ENCODE measurements at places on chromosomes 4 and X.

DNA sequence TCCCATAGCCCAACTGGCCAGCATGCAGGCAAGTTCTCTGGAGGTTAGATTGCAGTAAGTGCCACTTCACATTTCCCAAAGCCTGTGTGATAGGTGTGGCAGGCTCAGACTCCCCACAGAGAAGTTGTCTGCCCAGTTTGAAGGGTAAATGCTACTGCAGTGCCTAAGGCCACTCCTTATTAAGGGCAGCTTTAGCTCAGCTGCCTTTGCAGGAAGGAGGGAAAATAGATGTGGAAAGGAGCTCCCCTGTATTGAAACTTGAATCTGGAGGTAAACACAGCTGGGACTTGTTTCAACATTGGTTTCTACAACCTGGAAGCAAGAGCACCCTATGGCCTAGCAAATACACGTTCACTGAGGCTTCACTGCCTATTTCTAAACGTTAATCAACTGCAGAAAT, 22.4 kb downstream of the NEXMIF start:
- DNase-seq, result no peak

- DNase-seq, result no peak
Measured at GRCh38 chr4:87144356-87144755, 76.1 kb downstream of the KLHL8 start.

GRCh38 chr4:55768291-55768690, 51.3 kb upstream of the EXOC1L start:
- no peak for DNase-seq

DNA sequence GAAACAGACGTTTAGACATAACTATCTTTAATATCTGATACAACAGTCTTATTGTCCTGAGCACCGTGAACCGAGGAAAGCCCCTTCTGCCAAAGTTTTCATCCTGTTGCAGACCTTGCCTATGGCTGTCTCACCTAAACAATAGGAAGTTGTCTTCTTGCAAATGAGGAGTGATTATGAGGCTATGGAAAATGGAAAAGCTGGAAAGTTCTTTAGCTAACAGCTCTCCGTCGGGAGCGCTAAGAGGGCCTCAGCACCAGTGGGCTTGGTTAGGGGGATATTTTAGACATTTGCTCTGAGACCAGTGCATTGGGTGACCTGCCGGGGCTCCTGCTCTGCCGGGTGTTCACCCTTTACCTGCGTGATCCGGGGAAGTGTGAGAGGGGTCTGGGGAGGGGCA, 28.4 kb downstream of the TMEM131L start:
- DNase-seq, result no peak

DNA sequence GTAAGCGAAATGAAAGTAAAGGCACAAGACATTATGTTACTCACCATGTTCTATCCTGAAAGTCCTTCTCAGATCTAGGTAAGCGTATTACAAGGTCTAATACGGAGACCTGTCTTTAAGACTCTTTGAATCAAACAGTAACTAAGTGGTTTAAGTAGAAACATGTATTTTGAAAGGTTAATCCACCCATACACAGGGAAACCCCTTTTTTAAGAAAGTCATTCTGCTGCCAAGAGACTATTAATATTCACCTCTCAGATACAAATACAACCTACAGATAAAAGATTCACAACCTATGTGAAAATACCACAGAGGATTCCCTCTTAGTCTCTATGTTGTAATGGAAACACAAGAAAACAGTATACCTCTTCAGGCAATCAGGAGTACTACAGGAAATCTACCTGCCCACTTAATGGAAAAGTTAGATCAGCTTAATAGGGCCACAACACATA, 63.2 kb upstream of the TNIP3 start:
- DNase-seq, result peak; percentile 3

GRCh38 chr4:172009446-172010230, 196.4 kb downstream of the GALNTL6 start:
- no peak for DNase-seq

- DNase-seq, result no peak
Measured at GRCh38 chr4:38562751-38563198, 101.2 kb upstream of the KLF3 start.

GRCh38 chrX:55489314-55490009, at the start of gene USP51:
Gene USP51 (minus strand): TSS chrX:55489848. CDS start chrX:55488939, 909 bp downstream.
- no peak for DNase-seq

GRCh38 chrX:16552546-16552945, 97.4 kb upstream of the S100G start:
- DNase-seq, result no peak

- no peak for DNase-seq
Measured at GRCh38 chrX:92213786-92214185, 434.6 kb downstream of the PCDH11X start.

GRCh38 chr4:169340834-169341233, 70.1 kb upstream of the SH3RF1 start:
- no peak for DNase-seq

DNA sequence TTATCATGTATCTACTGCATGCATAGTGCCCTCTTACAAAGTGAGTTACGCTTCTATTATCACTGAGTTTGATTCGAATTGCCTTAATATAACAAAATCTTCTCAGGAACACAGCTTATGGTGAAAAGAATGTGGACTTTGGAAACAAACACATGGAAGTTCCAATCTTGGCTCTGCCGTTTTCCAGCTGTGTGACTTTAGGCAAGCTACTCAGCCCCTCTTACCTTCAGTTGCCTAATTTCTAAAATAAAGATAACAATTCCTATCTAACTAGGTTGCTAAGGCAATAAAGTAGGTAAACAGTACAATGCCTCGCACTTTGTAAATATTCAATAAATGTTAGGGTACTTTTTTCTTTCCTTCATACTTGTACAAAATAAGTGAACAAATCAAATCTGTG, 104.0 kb upstream of the GRIA3 start:
- DNase-seq, result no peak

DNA sequence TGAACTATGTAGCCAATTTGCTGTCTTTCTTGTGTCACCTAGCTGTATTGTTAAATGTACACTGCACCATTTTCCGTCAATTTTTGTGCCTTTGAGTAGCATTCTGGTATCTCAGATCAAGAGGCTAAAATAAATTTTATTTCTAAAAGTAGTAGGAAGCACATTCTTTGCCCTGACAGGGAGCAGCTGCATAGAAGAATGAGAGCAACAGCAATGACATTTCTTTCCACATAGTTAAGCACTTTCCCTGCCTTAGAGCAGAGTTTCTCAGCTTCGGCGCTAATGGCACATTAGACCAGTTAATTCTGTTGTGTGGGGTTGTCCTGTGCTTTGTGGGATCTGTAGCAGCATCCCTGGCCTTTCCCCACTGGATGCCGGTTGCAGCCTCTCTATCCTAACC, 173.9 kb downstream of the CHIC2 start:
- no peak for DNase-seq

GRCh38 chr4:23969635-23970145, 79.8 kb upstream of the PPARGC1A start:
- DNase-seq, result no peak

DNA sequence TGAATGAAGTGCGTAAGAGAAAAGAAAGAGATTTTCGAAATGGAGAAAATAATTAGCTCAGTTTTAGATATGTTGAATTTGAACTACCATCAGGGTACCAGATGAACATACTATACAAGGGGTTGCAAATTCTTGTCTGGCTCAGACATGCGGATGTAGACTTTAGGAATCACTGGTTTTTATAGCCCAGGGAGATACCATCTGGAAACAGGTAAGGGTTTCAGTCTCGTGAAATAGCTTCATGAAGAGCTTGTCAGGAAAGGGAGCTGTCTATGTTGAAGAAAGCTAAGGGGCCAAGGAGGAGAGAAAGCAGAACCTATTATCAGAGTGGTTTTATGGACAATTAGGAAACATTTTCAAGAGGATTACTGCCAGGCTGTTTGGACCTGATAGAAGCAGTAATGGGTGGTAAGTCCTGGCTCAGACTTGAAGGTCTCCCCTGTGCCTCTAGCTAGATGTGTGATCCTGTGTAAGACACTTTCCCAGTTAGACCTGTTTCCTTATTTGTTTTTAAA, 6.7 kb downstream of the RAB9A start:
- DNase-seq, result no peak

- no peak for DNase-seq
Measured at GRCh38 chrX:109327251-109327650, 154.6 kb downstream of the GUCY2F start.

DNA sequence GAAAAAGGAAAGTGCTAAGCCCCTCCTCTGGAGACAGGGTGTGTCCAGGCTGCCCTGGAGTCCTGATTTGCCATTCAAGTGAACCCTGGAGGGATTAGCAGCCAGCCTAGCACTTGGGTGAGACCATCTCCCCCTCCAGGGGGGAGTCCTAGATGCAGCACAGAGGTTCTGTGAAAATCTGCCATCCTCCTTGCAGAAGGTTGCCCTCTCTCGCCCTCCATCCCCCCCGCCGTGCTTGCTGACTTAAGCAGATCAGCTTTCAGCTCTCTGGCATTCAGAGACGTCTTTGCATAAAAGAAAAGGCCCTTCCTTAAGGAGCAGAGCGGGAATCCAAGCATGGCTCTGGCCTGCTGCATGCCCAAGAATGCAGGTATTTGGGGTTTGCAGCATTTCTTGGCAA, 102.1 kb upstream of the SCML1 start:
- no peak for DNase-seq

- no peak for DNase-seq
Measured at GRCh38 chrX:18210470-18210869, 10.2 kb downstream of the BEND2 start.

DNA sequence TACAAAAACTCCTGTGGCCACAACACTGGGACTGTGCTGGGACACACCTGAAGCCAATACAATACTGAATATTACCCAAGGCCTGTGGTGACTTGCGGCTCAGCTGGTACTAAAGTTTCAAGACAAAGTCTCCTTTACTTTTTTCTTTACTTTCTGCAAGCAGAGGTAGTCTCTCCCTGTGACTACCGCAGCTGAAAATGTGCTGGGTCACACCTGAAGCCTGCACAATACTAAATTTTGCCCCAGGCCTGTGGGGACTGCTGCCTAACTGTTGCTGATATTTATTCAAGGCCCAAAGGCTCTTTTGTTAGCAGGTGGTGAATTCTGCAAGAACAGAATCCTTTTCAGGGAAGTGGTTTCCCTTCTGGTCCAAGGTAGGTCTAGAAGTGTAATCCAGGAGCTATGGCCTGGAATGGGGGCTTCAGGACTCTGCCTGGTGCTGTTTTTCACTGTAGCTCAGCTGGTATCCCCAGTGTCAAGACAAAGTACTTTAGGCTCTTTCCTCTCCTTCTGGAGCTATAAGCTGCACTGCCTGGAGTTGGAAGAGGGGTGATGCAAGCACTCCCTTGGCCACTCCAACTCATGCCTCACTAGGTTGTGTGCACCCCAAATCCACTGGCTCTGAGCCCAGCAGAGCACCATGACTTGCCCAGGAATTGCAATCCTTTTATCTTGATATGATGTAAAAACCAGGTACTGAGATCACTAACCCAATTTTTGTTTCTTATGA, 489.4 kb downstream of the TECRL start:
- DNase-seq, result no peak

- DNase-seq, result no peak
Measured at GRCh38 chr4:37999000-37999716, 39.0 kb downstream of the PTTG2 start.

- DNase-seq, result no peak
Measured at GRCh38 chr4:8506373-8507195, 66.0 kb downstream of the TRMT44 start.

- no peak for DNase-seq
Measured at GRCh38 chrX:136065044-136065671, 79.9 kb downstream of the SLC9A6 start.

DNA sequence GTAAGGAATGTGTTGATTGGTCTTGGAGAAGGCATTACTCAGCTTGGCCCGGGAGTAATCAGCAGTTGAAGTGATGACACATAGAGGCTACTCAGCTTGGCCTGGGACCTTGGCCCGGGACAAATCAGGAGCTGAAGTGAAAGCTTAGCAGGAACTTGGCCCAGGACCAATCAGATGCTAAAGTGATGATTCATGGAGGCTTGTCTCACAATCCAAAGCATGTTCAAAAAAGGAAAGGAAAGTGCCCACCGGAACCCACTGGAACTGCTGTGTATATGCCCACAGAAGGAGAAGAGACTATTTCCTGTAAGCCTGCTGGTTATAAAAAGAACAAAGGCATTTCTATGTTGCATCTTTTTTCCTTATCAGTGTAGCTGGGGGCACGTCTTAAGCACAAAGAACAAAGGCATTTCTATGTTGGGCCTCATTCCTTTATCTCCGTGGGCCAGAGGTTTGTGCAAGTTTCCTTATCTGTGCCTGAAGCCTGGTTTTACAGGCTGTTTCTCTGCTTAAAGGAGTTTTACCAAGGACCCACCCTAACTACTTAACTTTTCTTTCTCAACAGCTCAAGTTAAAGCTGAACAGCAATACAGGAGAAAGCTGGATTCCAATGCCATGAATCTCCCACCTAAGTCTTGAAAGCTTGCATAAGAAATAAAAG, 1176.7 kb downstream of the NLGN4X start:
- DNase-seq, result no peak

GRCh38 chr4:80967346-80967745, 63.2 kb upstream of the BMP3 start:
- no peak for DNase-seq

DNA sequence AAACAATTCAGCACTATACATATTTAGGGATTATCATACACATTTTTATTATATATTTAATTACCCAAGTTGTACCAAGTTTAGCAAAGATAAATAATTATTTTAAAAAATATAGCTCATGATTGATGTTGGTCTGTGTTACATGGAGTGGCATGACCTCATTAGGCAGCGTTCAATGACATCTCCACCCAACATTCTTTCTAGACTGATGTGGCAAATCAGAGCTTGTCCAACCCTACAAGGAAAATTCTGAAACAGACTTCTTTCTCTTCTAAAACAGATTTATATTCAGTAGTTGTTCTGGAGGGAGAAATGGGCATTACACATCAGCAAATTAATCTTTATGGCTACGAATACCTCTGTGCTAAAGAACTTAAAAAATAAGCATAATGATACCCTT, 189.7 kb downstream of the PDGFC start:
- peak; percentile 29 for DNase-seq

DNA sequence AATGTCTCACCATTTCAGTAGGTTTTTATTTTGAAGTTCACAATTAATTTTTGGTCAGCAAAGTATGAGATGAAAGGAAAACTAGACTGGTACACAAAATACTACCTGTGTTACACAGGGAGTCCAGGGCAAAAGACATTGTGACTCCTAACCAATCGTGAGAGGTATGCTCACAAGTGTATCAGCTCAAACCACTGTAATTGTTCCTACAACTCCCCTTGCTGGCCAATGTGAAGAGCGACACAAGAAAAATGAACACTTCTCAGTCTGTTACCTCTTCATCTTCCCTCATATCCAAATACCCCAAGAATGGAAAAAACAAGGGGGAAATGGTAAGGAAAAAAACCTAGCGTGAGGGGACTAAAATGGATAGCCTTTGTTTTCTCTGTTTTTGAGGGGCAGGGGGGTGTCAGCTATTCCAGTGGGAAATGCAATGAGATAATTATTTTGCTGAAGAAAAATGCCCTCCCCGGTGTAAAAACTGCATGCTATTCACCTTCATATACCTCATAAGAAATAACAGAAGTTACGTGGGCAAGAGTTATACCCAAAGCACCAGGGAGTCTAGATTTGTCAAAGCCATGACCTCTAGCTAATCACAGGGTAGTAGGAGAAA, 30.6 kb upstream of the NSUN7 start:
- DNase-seq, result peak; percentile 61

Data from HCT116 (cell line).